ENCODE measurements at places on chromosomes 2 and 18.

- H3K4me1 ChIP-seq: no peaks in the 10 kb centered on the region
- H3K27ac ChIP-seq: peak overlapping the region; percentile 20
- no peaks in the 10 kb centered on the region for H3K36me3 ChIP-seq
- no peak for DNase-seq
- no peaks in the 10 kb centered on the region for H3K27me3 ChIP-seq
Observed at GRCh38 chr18:58966005-58966677, 101.5 kb downstream of the ZNF532 start.

GRCh38 chr2:106845716-106846115, 40.3 kb downstream of the ST6GAL2 start:
- H3K27ac ChIP-seq: no peak overlapping the region
- H3K4me1 ChIP-seq: no peaks in the 10 kb centered on the region
- no peaks in the 10 kb centered on the region for H3K27me3 ChIP-seq
- no peak overlapping the region for H3K4me3 ChIP-seq
- no peaks in the 10 kb centered on the region for H3K36me3 ChIP-seq

- H3K27ac ChIP-seq: no peak overlapping the region
- no peak overlapping the region for H3K4me3 ChIP-seq
- no peaks in the 10 kb centered on the region for H3K27me3 ChIP-seq
- H3K4me1 ChIP-seq: no peaks in the 10 kb centered on the region
- no peak for DNase-seq
- H3K36me3 ChIP-seq: peaks cover 6% of the 10 kb centered on the region
Observed at GRCh38 chr18:25075783-25076182, 276.2 kb downstream of the ZNF521 start.

GRCh38 chr2:226792155-226792881, 7.3 kb downstream of the IRS1 start:
- H3K27ac ChIP-seq: no peak overlapping the region
- H3K36me3 ChIP-seq: no peaks in the 10 kb centered on the region
- H3K27me3 ChIP-seq: peaks cover 2% of the 10 kb centered on the region
- peaks cover 13% of the 10 kb centered on the region for H3K4me1 ChIP-seq

DNA sequence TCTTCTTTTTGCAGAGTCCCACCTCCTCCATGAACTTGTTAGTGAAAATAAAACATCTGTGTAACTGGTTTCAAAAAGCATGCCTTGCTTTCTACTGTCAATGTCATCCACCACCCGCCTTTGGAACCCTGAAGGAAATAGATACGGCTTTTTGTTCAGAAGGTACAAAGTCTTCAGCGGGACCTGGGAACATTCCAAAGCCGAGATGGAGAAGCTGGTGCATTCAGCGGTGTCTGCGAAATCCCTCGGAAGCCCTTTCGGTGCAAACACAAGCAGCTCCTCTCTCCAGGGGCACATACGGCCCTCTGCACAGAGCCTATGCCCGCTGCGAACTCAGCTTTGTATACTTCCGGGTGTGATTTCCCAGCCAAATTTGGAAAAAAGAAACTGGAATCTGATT, 555.8 kb upstream of the SALL3 start:
- H3K4me1 ChIP-seq: no peaks in the 10 kb centered on the region
- no peaks in the 10 kb centered on the region for H3K36me3 ChIP-seq
- no peak overlapping the region for H3K27ac ChIP-seq
- no peaks in the 10 kb centered on the region for H3K27me3 ChIP-seq
- no peak for DNase-seq
- no peak overlapping the region for H3K4me3 ChIP-seq

DNA sequence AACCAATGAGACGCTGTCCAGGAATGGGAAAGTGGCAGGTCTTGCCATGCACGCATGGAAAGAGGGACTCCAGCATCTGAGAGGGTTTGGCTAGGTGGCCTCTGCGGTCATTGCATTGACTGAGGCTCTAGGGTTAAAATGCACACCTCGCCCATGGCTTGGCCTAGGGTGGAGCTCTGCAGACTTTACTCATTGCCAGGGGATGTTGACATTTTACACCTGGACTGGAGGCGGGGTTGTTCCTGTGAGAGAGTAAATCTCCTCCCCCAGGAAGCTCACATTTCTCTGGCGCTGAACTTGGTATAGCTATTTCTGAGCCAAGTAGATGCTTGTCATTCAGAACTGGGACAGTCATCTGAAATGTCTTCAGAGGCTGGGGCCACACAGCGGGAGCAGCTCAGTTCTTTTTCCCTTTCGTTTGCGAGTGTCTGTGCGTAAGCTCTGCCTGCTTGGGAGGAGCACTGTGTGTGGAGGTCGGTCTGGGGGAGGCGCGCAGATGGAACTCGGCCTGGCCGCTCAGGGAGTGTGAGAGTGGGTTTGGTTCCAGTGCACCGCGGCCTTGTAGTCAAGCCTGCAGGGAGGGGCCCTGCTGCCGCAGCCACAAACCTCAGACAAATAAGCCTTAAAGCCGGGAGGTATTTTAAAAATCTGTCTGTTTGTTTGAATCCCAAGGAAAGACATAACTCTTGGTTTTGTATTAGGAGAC, 76.5 kb downstream of the LPIN1 start:
- no peak for DNase-seq
- H3K27me3 ChIP-seq: no peaks in the 10 kb centered on the region
- H3K27ac ChIP-seq: no peak overlapping the region
- H3K36me3 ChIP-seq: peaks cover 89% of the 10 kb centered on the region
- H3K4me3 ChIP-seq: no peak overlapping the region

DNA sequence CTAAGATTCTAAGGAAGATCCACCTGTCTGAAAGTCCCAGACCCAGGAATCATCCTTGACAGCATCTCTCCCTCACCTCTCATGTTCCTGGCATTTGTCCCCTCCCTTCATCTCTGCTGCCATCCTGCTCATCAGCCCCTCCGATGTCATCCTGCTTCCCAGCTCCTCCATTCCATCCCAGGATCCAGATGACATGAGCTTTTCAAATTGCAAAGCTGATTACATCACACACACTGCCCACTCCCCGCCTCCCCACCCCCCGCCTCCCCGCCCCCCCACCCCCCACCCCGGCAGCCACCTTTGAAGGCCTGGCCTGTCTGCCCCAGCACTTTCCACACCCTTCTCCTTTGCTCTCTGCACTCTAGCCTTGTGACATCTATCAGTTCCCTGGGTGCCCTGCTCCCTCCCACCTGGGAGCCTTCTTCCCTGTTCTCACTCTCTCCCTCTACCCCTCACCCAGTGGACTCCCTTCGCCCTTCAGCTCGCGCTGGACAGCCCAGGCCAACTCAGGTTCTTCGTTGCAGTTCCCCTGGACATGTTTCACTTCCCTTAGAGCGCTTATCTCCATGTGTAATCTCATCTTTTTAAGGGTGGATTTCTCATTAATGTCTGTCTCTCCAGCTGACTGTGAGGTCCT, 61.6 kb downstream of the DNMT3A start:
- no peak overlapping the region for H3K4me3 ChIP-seq
- peaks cover 62% of the 10 kb centered on the region for H3K4me1 ChIP-seq
- no peak overlapping the region for H3K27ac ChIP-seq
- no peak for DNase-seq

All from common myeloid progenitor, CD34-positive (primary cell).